Neural progenitor cell (in vitro differentiated cells): ENCODE measurements at places on chromosomes 3 and 15. TPM values are rescaled to one million over a fixed set of nuclear protein-coding genes. Genes with fewer than 3 reads are reported as not detected.

- H3K27me3 ChIP-seq = no peaks in the 10 kb centered on the region
- no peak overlapping the region for H3K4me3 ChIP-seq
- no peak overlapping the region for H3K27ac ChIP-seq
- H3K36me3 ChIP-seq = no peaks in the 10 kb centered on the region
- peaks cover 4% of the 10 kb centered on the region for H3K4me1 ChIP-seq
These were observed 7.7 kb upstream of the LMAN1L start for GRCh38 chr15:74804935-74805334.

DNA sequence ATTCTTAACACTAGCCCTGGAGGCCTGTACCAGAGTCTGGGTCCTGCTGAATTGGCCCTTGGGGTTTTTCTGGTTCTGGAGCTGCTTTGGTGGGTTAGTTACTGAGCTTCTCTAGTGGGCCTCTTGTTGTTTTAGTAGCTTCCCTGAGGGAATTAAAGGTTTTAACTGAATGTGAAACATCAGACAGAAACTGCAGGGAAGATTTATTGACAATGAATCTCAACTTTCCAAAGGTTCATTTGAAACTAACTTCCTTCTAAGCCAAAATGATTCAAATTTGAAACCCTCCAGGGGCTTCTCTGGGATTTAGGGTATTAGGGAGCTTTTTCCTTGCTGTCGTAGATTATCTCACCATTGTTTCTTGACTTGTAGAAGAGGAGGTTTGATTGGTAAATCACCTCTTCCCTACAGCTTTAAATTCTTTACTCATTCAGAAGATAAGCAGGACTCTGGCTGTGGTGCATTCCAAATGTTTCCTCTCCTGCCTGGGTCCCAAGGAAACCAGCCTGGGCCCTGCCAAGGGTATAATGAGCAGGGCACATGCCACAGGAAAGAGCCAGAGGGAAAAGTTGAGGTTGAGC lies 71.0 kb downstream of the TP63 start:
- no peak overlapping the region for H3K4me3 ChIP-seq
- DNase-seq = peak; percentile 60
- peak overlapping the region; percentile 88 for H3K27ac ChIP-seq
- H3K27me3 ChIP-seq = no peaks in the 10 kb centered on the region
- H3K4me1 ChIP-seq = peaks cover 21% of the 10 kb centered on the region

DNA sequence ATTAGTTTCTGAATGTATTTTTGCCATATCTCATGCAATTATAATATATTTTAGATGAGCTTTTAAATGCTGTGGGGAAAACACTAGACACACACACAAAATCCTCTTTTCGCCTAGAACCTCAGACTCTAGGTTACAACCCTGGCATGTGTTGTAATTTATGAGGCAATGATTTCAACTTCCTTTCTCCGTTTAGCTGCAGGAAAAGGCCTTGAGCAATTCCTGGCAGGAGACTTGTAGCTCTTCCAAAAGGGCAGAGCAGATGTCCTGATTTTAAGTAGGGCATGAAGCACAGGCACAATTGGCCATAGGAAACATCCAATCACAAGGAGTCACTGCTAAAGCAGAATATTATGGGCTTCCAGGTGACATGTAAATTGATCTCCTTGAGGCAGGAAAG lies 82.0 kb downstream of the GPR156 start:
- DNase-seq = no peak
- no peaks in the 10 kb centered on the region for H3K27me3 ChIP-seq
- H3K4me3 ChIP-seq = no peak overlapping the region

DNA sequence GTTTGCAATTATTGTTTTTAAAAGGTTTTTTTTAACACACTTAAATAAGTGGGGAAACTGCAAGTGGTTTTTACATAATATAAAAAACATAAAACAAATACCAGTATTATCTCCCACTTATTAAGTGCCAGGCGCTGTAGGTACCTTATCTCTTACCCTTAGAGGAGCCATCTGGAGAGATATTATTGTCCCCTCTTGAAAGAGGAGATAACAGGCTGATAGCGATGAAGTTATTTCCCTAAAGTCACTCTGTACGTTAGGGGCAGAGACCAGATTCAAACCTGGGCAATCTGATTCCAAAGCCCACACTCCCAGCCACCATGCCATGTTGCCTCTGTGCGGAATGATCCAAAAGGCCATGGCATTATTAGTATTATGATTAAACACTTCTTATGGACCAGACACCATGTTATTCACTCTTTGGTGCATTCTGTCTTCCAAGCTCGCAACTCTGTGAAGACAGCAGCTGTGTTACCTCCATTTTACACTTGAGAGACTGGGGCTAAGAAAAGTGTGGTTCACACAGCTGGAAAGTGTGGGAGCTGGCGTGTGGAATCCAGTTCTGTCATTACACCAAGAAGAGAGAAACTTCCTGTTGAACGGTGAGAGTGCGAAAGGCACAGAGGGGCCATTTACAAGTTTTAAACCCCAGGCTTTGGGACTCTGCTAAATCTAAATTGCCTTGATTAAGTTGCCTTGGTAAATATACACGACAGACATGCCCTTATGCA lies 79.9 kb upstream of the MITF start:
- DNase-seq = no peak
- H3K27me3 ChIP-seq = no peaks in the 10 kb centered on the region
- H3K36me3 ChIP-seq = no peaks in the 10 kb centered on the region
- no peak overlapping the region for H3K27ac ChIP-seq

GRCh38 chr3:124132813-124133212 lies 140.9 kb upstream of the ROPN1 start:
- no peaks in the 10 kb centered on the region for H3K36me3 ChIP-seq
- DNase-seq = no peak

- H3K4me1 ChIP-seq = no peaks in the 10 kb centered on the region
- H3K27me3 ChIP-seq = no peaks in the 10 kb centered on the region
- H3K36me3 ChIP-seq = no peaks in the 10 kb centered on the region
- H3K27ac ChIP-seq = no peak overlapping the region
- no peak overlapping the region for H3K4me3 ChIP-seq
- DNase-seq = no peak
These were observed 157.5 kb downstream of the CACNA1D start for GRCh38 chr3:53651927-53652326.

GRCh38 chr3:61157414-61157813 lies 93.8 kb downstream of the FHIT start:
- peaks cover under 1% of the 10 kb centered on the region for H3K4me1 ChIP-seq
- H3K4me3 ChIP-seq = no peak overlapping the region
- no peak overlapping the region for H3K27ac ChIP-seq
- DNase-seq = no peak

GRCh38 chr3:193977622-193978021 lies 158.3 kb upstream of the HES1 start:
- H3K36me3 ChIP-seq = no peaks in the 10 kb centered on the region
- H3K27me3 ChIP-seq = no peaks in the 10 kb centered on the region
- H3K4me1 ChIP-seq = peaks cover 65% of the 10 kb centered on the region
- DNase-seq = no peak
- H3K4me3 ChIP-seq = no peak overlapping the region
- H3K27ac ChIP-seq = no peak overlapping the region

Gene ZNF662
- total RNA-seq = not detected in 2 replicates

Gene GOLGA8A
- 79.7 and 97.4 TPM in 2 replicates for total RNA-seq

Gene ACKR4
- total RNA-seq = not detected in 2 replicates

Gene SLTM
- 106 and 152 TPM in 2 replicates for total RNA-seq

Gene PPP1R14D
- not detected in 2 replicates for total RNA-seq
